ENCODE measurements at places on chromosomes 4 and X.

DNA sequence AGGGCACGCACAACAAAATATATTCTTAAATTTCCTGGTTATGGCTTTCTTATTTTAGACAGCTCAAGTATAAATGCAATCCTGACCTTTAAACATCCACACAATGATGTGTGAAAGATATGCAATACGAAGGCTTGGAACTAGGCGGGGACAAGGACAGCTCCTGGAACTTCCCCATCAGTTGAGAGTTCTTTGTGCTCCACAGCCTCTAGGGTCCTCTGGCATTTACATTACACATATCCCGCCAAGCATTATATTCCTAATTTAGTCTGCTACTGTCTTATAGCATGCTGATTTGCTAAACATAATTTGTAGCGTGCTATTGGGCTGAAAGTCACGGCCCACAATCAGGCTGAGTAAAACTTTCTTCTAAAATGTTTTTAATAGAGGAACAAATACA, 74.4 kb downstream of the FTHL17 start:
- no peak for DNase-seq

- peak; percentile 82 for DNase-seq
Measured at GRCh38 chr4:168475745-168476144, 4.5 kb downstream of the DDX60L start.

- no peak for DNase-seq
Measured at GRCh38 chrX:15679246-15679645, 14.6 kb upstream of the CLTRN start.

GRCh38 chr4:188295899-188296298, 156.7 kb downstream of the TRIML1 start:
- DNase-seq: no peak

DNA sequence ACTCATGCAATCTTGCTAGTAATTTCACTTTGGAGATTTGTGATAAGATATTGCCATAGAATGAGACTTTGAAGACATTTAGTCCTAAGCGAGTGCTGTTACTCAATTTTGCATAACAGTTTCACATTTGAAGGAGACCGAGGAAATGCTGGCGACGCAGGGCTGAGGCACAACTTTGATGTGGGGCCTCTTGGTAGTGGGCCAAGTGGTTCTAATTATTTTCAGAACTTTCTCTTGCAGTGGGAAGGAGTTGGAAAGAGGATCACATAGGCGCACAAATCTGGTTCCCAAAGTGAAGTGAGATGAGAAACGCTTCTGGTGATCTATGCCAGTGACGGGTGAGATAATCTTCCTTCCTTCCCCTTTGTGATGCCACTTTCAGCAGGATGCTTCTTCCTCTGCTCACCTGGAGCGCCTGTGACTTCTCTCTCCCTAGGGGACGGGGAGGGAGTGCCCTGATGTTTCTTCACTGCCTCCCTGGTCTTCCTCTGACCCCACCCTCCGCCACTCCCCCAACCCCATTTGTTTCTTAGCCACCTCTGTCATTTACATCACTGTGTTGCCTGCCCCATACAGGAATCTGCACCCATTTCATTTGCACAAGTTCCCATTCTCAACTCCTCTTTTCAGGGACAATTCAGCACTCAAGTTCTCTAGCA, 138.9 kb upstream of the MID1 start:
- DNase-seq: no peak

DNA sequence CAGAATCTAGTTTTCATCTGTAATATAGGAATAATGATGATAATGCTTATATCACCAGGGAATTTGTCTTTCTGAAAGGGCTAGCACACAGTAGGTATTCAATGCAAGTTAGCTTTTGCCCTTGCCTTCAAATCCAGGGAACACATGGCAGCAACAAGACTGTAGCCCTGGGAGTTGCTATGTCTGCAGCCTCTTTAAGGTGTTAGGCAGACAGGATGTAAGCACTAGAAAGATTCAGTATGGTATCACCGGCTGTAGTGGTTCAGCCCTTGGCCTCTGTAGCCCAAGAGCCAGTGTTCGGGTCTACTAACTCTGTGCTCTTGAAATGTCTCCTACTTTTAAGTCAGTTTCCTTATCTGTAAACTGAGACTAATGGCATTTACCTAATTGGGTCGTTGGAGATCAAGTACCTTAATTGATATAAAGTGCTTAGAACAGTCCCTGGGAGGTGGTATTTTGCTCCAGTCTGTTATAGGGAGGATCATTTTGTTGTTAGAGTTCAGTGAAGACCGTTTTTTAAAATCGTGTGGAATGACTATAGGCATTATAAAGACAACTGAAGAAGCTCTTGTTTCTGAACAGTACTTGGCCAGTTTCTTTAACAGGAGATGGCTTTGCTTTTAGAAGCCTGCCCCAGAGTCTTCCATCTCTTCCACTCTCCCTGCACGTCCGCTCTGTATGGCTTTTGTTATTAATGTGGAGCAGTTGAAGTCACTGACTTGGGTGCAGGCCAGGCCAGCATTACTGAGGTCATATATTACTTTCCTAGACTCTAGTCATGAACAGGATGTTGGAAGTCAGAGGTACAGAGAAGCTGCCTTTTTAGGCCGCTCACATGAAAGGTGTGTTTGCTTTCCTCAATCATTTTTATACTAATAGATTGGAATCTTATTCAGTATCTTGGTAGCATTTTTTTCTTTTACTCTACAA, 44.8 kb downstream of the GAB1 start:
- no peak for DNase-seq

GRCh38 chr4:2402048-2402842, 16.2 kb downstream of the ZFYVE28 start:
- DNase-seq: peak; percentile 97

- DNase-seq: no peak
Measured at GRCh38 chrX:47446431-47446830, 36.6 kb downstream of the ZNF41 start.

Data from islet precursor cell (in vitro differentiated cells).